ENCODE measurements at places on chromosomes 12 and 14. TPM values are rescaled to one million over a fixed set of nuclear protein-coding genes. Genes with fewer than 3 reads are reported as not detected.

Gene PUS7L
- 10.8 TPM for polyA plus RNA-seq

Gene ACVRL1
- polyA plus RNA-seq, result not detected

Gene ADCY6
- polyA plus RNA-seq, result 13.2 TPM

Gene MRPL51
- polyA plus RNA-seq, result 76.5 TPM

Gene BMP4
- 6.5 TPM for polyA plus RNA-seq

Gene C12orf50
- polyA plus RNA-seq, result not detected

Gene XRCC3
- polyA plus RNA-seq, result 10.3 TPM

Gene TMEM132C
- not detected for polyA plus RNA-seq

Gene FGF6
- not detected for polyA plus RNA-seq

Gene CALCOCO1
- 51.8 TPM for polyA plus RNA-seq

Gene LHX5
- 0.10 TPM for polyA plus RNA-seq

DNA sequence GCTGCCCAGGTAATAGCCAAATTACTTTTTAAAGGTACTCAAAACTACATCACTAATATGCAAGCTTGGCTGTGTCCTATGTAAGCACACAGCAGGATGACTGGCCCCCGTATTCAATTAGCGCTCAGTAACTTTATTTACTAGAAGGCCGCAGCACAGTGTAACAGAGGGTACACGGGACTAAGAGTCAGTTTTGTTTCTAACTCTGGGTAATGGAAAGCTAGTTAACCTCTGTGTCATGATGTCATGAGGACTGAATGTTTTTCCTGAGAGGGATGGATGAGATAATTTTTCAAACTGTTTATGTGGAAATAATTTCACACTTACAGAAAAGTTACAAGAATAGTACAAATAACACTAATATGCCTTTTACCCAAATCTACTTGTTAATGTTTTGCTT is 27.1 kb downstream of the GALNT4 start:
- no peak for DNase-seq

GRCh38 chr12:89484470-89484869 is 40.1 kb downstream of the GALNT4 start:
- DNase-seq, result no peak

- no peak for DNase-seq
Measured at GRCh38 chr14:61476754-61477410, 155.5 kb downstream of the PRKCH start.

GRCh38 chr14:44952391-44953110 is 9.2 kb downstream of the KLHL28 start:
- DNase-seq, result no peak

GRCh38 chr12:81015510-81015909 is 62.4 kb upstream of the ACSS3 start:
- DNase-seq, result no peak

DNA sequence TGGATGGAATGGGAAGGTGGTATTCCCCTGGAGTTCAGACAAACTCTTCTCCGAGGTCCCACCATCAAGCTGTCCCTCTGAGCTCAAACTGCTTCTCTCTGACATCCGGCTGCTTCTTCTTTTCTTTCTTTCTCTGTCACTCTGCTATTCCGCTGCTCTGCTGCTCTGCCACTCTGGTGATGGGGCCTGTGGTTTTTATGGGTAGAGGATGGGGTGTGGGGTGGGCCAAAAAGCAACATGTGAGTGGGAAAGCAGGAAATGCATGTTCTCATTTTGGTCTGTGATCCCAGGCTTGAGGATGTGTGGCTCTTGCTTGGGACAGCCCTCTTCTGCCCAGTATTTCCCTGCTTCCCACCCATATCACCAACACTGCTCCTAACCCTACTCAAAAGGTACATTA is 30.6 kb downstream of the CLECL1 start:
- no peak for DNase-seq

DNA sequence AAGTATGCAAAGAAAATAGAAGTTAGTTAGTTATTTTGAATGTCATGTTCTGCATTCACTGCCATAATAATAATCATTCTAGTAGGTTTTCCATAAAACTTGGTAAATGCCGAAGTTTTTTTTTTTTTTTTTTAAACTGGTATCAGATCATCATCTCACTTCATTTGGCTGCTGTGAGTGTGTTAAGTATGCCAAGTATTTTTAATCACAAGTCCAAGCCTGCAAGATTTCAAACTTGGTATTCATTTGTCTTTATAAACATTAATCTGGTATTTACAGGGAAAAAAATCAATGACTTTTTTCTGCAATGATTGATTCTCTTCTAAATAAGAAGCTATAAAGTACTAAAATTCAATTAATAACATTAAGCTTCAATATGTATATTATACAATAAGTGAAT is 248.9 kb downstream of the CCDC59 start:
- peak; percentile 48 for DNase-seq

DNA sequence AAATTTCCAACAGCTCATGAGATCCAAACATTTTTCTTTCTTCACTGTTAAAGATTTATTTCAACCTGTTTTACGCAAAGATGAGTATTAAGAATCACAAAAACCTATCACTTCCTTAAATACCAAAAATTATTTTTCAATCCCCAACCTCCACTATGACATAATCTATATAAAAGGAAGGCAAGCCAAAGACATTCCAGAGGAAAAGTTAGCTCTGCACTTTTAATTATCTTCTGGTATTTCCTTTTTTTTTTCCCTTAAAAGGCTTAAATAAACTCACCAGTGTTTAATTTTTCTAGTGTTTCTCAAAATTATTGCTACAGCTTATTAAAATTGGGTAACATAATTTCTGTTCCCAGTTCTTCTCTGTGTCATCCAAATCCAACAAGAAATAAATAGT is 75.9 kb downstream of the BMP4 start:
- no peak for DNase-seq

- no peak for DNase-seq
Measured at GRCh38 chr14:98999901-99000300, 272.1 kb downstream of the BCL11B start.

DNA sequence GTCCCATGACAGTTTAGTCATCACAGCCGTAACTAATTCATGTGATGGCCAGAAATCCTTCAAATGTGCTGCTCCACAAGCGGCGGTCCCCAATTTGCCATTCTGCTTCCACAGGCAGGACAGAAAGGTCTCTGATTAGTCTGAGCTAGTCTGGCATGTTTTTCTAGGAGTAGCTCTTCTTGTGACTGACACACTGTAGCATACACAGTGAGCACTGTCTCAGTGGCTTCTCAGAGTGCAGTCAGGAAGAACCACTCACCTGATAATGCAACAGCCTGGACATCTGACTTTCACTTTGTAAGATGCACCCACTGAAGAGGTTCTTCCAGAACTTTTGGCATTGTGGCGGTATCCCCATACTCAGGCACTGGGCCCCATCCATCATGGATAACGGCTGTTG is 1266.2 kb downstream of the TMEM121 start:
- no peak for DNase-seq

DNA sequence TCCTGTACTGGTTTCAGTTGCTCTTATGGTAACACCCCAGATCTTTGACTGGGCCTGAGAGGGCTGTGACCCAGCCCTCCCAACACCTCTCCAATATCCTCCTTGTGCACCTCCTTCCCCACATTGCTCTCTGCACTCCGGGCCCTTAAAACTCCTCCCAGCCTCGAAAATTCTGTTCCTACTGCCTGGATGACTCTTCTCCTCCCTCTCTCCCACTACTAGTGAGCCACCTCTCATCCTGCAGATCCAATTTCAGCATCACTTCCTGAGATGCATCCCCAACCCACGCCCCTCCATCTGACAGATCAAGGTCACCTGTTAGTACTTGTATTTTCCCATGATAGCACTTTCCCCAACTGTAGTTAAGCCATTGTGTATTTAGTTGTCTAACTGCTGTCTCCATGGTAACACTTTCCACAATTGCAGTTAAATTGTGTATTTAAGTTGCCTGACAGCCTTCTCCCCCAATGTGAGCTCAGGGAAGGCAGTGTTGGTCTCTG is 11.5 kb upstream of the NT5DC3 start:
- DNase-seq, result no peak

GRCh38 chr12:129005829-129006228 is 152.6 kb downstream of the GLT1D1 start:
- no peak for DNase-seq

GRCh38 chr14:40218282-40218941 is 786.2 kb upstream of the FBXO33 start:
- no peak for DNase-seq

DNA sequence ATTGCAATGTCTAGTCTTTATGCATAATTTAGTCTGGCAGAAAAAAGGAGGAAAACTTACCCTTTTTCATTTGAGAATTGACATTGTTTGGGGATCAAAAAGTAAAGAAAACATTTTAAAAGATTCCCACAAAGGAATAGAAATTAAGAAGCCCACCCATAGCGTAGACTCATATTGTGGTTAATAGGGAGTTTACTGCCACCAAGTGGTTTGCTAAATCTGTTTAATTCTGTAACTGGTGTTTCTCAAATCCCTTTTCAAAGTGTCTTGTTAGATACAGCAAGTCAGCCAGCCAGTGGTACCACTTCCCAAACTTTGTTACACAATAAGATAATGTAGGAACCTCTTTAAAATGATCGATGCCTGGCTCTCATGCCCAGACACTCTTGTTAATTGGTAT is 180.3 kb downstream of the IPO8 start:
- DNase-seq, result no peak

DNA sequence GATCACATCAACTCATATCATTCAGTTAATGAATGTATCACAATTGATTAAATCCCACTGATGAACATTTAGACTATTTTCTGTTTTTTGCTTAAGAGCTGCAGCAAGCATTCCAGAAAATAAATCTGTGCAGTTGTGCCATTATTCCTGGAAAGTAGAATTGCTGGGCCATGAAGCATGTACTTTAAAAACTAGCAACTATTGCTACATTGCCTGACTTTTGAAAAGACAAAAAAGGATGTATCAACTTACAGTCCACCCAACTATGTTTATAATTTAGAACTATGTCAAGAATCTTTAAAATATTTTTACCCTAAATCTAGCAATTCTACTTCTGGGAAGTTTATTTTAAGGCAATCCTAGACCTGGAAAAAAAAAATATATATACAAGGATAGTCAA is 33.4 kb upstream of the ERGIC2 start:
- no peak for DNase-seq

GRCh38 chr12:5730962-5731361 is 214.1 kb downstream of the ANO2 start:
- no peak for DNase-seq

DNA sequence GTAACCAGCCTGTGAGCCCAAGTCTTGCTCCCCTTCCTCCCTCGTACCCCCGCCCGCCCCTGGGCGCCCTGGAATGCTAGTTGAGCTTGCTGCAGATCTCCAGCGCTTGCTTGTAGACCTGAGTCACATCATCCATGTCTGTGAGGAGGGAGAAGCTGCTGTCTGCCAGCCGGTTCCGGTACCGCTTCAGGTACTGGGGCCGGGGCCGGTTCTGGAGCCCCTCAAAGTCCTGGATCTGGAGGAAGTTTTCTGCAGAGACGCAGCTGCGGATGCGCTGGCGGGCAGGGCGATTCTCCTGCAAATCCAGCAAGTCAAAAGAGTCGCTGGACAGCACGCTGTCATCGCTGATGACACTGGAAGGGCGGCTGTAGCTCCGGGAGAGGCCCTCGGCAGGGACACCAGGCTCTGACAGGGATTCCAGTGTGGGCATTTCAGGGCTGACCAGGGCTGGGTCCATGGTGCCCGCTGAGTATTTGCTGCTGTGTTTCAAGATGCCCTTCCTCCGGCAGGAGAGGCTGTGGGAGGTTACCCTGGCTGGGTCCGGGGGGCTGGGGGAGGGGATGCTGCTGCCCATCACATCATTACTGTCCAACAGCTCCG is 71.9 kb downstream of the NUAK1 start:
- DNase-seq, result no peak

GRCh38 chr14:103070971-103071542 is 13.0 kb upstream of the LBHD2 start:
- no peak for DNase-seq

DNA sequence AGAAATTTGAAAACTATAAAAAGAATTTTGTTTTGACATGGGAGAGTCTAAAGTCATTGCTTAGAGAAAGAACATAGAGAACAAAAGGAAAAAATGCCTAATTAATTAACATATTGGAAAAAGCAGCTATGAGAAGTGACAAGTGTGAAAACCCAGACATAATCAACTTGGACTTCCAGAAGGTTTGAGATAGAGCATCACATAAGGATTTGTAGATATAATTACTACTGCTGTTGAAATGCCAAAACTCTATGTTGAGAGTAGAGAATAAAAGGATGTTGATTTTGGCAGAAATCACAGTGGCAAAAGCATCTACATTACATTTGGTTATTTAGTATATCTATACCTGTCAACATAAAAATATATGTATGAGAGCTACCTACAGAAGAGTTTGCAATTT is 135.1 kb downstream of the SLC41A2 start:
- no peak for DNase-seq

- no peak for DNase-seq
Measured at GRCh38 chr14:78170203-78170602, at the start of gene NRXN3. Gene NRXN3 (plus strand): TSS chr14:78170373. CDS start chr14:78243094, 72,721 bp downstream.

DNA sequence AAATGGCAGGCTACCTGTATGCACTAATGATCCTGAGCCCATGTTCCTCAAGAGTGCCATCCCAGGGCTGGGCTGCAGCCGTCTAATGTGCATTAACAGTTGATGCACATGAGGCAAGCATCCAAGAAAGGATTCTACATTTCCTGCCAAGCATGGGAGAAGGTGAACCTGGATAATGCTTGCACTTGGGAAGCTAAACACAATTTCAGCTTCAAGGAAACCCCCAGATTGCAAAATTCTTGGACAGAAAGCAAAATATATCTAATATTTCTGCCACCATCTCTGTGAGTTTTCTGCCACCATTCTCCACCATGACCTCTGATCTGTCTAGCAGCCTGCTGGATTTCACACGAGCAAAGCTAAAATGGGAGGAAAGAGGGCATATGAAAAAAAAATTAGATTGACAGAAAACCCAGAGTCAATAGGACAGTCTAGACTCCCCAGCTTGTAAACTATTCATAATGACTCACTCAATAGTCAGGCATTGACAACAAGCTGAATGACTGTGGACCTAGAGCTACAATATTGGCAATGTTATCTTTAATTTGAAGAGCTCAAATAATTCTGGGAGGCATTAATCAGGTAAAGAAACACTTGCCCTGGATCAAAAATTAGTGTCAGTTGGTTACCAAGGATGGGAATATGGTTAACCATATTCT is 91.9 kb upstream of the BCL2L14 start:
- DNase-seq, result no peak

DNA sequence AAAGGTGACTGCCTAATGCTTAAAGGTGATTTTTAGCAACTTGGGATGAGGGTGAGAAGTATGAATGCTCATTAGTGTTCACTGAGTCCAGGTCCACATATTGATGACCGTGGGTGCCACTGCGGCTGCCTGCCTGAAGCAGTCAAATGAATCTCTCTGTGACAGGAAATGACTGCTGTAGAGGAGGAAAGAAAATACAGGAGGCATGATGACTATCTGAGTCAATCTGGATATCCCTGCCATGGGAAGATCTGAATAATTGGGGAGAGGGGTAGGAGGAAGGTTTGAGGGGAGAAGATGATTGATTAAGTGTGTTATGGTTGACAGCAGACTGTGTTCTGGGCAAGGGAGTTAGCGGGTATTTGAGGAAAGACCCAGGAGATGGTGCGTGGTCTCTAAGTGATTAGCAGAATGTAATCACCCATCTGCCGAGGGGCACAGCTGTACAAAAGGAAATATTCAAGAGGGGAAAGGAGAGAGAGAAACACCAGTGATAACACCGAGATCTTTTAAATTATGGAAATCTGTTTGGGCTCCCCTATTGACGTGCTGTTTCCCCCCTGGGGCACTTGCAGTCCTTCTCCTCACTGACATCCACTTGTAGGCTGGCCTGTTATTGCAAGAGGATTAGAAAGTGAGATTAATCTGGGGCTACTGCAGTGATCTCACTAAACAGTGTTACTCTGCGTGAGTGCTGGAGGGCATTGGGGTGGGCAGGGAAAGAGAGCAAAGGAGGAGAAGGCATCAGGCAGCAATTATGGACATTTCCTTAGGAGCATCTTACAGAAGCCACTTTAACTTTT is 97.7 kb downstream of the AKAP6 start:
- DNase-seq, result no peak
